Foreskin fibroblast (primary cell): ENCODE measurements at places on chromosomes 4 and X.

- DNase-seq: no peak
These were observed 446.8 kb downstream of the ANKRD50 start for GRCh38 chr4:124265701-124266100.

GRCh38 chr4:47619691-47620090 lies 134.6 kb downstream of the ATP10D start:
- DNase-seq: no peak

GRCh38 chr4:61866378-61867030 lies 666.4 kb downstream of the ADGRL3 start:
- DNase-seq: no peak

GRCh38 chr4:143253166-143253565 lies 68.4 kb downstream of the USP38 start:
- DNase-seq: no peak

DNA sequence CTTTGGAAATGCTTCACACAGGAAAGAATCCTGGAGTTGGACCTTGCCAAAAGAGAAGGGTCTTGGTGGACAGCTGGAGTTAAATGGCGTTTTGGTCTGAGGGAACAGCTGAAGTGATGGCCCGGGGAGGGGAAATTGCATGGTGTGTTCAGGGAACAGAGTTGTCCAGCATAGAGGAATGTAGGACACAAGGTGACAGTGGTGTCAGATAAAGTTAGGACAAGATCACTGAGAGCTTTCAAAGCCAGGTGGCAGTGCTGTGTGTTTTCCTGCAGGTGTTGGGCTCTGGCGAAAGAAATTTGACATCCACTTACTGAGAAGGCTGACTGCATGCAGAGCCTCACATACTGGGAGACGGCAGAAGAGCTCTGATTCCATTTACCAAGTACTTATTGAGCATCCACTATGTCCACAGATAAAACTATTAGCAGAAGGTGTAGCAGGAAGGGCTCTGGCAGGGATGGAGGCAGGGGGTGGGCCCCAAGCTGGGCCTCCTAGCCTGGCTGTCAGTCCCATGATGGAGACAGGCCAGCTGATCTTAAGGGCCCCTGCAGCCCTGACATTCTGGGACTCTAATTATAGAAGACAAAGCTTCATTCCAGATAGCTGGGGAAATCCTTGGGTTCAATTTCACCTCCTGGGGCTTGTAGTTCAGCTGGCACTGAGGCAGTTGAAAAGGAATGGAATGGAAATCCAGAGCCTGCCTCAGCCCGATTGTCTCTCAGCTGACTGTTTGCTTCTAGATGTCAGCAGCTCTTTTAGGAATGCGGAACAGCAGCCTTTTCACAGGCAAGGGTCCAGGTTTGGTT lies 150.2 kb upstream of the MAMLD1 start:
- DNase-seq: peak; percentile 15

- DNase-seq: no peak
These were observed 156.9 kb upstream of the BMP3 start for GRCh38 chr4:80873571-80873970.

GRCh38 chr4:33477715-33478114 lies 2757.5 kb downstream of the PCDH7 start:
- no peak for DNase-seq

GRCh38 chrX:135557344-135557743 lies 36.9 kb downstream of the INTS6L start:
- DNase-seq: no peak

- peak; percentile 1 for DNase-seq
These were observed 138.0 kb upstream of the FGF13 start for GRCh38 chrX:138849521-138849920.

DNA sequence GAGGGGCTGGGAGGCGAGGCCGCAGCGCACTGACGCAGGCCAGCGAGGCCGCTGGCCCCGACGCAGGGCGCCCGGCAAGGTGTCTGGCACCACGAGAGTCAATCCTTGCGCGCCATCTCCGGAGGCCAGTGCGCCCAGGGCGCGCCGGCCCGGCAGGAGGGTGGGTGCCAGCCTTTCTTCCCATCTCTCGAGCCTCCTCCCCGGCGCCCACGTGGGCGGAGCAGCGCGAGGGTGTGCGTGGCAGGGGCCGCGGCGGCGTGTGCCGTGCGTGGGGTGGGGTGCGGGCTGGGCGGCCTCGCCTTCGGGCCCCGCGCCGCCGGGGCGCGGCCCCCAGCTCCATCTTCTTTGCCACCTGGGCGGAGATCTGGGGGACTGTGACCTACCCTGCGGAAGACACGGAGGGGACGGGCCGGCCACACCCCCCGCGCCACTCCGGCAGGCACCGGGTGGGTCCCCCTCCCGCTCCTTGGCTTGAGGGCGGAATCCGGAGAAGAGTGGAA lies 877 bp downstream of the JAKMIP1 start:
- DNase-seq: peak; percentile 25

DNA sequence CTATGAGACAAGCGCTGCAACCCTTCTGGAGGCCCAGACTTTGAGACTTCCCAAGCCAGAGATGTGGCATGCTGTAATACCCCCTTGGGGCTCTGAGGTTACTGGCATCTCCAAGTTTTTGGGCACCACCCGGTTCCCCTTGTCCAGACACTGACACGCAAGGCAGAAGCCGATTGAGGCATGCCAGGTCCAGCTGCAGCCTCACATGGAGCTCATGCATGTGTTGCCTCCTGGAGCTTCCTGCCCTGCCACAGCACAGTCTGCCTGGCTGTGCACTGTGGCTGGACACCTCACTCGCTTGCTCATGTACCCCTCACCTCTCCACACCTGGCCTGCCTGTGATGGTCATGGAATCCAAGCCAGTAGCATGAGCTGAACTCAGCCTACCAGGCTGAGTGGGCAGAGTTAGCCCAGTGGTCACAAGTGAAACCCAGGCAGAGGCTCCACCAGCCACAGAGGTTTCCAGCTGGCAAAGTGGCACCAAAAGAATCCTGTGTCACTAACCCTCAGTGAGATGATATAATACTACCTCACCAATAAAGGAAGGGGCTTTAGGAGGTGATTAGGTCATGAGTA lies 789.2 kb upstream of the INTU start:
- no peak for DNase-seq

GRCh38 chr4:25160714-25161592 lies 704 bp upstream of the SEPSECS start:
- no peak for DNase-seq

GRCh38 chrX:50967736-50968135 lies 57.2 kb downstream of the BMP15 start:
- DNase-seq: no peak

DNA sequence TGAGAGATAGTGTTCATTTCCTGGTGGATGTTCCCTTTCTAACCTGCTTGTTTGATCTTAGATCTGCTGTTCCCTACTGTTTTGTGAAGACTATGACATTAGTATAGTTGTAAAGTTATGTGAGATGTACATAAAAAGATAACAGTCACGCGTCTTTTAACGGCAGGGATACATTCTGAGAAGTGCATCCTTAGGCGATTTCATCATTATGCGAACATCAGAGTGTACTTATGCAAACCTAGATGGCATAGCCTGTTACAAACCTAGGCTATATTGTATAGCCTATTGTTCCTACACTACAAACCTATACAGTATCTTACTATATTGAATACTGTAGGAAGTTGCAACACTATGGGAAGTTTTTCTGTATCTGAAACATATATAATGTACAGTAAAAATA lies 50.4 kb downstream of the MCUB start:
- no peak for DNase-seq

DNA sequence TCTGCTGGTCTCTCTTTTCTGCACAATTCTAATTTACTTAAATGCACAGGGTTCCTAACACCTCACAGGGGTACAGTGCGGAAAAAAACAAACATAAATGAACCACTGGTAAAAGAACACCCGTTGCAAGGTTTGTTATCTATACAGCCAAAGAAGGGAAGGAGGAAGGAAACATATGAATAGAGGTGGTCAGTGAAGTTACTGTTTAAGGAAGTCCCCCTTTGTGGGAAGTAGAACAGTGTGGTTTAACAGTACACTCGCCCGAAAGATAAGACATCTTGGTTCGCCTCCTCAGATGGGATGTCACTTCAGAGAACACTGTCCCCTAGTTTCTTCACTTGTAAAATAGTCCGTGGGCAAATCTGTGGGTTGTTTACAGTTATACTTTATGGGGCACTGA lies 57.5 kb downstream of the TEC start:
- DNase-seq: no peak

DNA sequence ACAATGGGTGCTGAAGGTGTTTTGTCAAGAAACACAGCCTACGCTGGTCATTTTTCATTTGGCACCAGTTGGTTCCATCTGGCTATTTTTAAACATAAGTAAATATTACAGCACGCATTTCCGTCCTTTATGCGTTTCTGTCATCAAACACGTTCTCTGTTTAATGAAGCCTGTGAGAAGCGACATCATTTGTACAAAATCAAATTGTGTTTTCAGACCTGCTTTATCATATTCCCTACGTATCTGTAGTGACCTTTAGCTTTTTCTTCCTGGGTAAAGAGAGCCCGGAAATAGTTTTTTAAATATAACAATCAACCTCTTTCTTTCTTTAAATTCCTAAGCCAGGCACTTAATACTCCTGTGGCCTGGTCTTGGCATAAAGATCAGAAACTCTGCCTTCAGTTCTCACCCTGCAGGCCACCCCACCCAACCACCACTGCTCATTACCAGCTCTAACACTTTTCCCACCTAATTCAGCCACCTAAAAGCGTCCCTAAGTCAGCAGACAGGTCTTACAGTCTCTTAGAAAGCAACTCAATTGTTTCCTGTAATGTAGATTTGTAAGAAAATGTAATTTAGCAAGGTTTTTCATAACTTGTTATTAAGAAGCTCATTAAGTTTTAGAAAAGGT lies 30.4 kb downstream of the ACSL1 start:
- DNase-seq: no peak

DNA sequence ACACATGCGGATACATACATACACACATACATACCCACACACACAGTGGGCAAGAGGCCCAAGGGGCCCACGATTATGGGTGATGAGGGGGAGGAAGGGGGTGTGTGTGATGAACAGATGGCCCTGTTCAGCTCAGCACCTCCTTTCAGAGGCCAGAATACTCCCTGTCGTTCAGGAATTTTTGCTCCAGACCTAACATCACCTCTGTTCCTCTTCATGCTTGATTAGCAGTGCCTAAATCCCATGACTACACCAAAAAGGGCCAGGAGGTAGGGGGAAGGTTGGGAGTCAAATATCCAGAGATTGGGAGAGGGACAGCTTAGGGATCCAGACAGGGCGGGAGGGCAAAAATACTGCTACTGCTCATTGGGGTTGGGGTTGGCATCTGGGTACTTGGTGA lies 42.7 kb downstream of the SMC1A start:
- no peak for DNase-seq

GRCh38 chrX:133005042-133005441 lies 46.6 kb upstream of the HS6ST2 start:
- DNase-seq: no peak

DNA sequence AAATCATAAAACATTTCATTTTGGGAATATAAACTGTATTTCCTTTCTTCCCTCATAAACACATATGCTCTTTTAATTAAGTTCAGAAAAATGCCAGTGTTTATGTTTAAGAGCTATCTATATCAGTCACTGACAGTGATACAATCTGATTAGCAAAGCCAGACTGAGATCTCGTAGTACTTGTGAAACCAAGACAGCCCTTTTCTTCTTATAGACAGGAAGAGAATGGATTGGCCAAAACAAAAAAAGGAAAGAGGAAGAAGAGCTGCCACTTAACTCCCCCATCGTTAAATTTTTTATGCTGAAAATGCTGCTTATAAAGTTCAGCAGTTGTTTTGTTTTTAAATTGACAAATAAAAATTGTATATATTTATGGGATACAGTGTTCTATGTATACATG lies 87.4 kb downstream of the PLAC1 start:
- DNase-seq: no peak

GRCh38 chr4:28482580-28483270 lies 1622.1 kb downstream of the STIM2 start:
- DNase-seq: no peak

GRCh38 chrX:100748108-100748507 lies 16.2 kb upstream of the SYTL4 start:
- no peak for DNase-seq

- DNase-seq: no peak
These were observed 4.8 kb downstream of the SH3BP2 start for GRCh38 chr4:2797545-2798305.

DNA sequence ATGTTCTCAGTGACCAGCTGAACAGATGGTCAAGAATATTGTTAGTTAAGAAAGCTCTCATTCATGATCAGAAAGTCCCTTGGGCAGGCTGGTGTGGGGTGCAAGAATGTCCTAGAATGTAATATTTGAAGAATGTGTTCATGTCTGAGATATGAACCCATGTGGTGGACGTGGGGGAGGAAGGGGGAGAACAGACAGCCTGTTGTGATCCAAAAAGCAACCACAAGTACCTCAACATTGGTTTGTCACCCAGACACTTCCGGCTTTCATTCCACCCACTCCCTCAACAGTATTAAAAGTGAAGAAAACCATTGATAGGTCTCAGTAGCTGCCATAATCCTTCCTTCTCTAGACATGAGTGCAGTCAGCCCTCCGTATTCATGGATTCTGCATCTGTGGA lies 82.2 kb downstream of the MAML3 start:
- peak; percentile 78 for DNase-seq

- no peak for DNase-seq
These were observed 194.5 kb upstream of the ARHGEF9 start for GRCh38 chrX:63979480-63979879.

GRCh38 chr4:94680176-94680862 lies 77.4 kb upstream of the BMPR1B start:
- DNase-seq: no peak

DNA sequence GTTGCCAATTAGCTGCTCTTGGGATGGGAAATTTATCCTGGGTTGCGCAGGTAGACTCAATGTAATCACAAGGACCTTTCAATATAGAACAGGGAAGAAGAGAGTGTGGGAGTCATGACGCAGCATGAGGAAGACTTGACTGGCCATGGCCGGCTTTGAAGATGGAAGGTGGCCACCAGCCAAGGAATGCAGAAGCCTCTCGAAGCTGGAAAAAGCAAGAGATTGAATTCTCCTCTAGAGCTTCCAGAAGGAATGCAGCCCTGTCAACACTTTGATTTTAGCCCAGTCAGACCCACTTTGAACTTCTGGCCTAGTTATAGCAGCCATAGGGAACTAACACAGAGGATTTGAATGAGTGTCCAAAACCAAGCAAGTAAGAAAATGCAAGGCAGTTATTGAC lies 14.7 kb upstream of the SH3KBP1 start:
- DNase-seq: peak; percentile 14

GRCh38 chr4:66741081-66741480 lies 804.2 kb downstream of the CENPC start:
- DNase-seq: no peak

DNA sequence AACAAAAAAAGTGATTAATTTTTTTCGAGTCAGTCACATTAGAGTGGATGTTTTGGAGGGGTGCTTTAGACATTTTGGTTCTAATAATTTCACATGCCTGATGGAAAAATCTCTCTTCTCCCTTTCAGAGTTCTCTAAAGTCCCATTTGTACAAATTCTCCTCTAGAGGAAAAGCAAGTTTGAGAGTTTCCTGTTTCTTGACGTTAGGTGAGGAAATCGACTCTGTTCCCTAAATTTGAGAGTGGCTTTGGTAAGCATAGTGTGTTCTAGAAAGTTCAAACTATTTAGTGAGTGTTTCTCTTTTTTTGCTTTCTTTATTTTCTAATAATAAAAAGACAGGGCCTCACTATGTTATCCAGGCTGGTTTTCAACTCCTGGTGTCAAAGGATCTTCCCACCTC lies 1.6 kb upstream of the ATP6AP2 start:
- no peak for DNase-seq
